ENCODE measurements at places on chromosomes 7 and 10. TPM values are rescaled to one million over a fixed set of nuclear protein-coding genes. Genes with fewer than 3 reads are reported as not detected.

CDH23 gene
- polyA plus RNA-seq = 0.31 TPM

CRYGN gene
- not detected for polyA plus RNA-seq

UCMA gene
- polyA plus RNA-seq = not detected

MYO3A gene
- polyA plus RNA-seq = not detected

All from stomach (tissue), 19 donors.